ENCODE measurements at places on chromosomes 6 and 20.
A peak's percentile ranks its signal among the peaks of the same experiment; 100 is the strongest.

GRCh38 chr6:31356216-31356945 lies 598 bp downstream of the HLA-B start:
- peak; percentile 8 for DNase-seq

DNA sequence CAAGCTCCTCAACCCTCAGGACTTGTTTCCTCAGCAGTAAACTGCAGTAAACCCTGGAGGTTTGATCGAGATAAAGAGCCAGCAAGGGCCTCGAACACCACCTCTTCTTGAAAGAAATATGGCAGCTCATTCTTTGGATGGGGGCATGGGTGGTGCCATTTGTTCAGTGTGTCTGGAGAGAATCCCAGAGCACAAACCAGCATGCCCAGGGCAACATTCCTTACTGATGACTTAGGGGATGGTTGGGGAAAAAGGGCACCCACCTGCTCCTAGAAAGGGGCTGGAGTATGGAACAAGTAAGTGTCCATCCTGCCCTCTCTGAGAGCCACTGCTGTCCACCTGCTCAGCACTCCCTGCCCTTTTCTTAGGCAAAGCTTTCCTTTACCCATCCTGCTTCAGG lies 31.3 kb upstream of the ZFAND3 start:
- DNase-seq: peak; percentile 13

DNA sequence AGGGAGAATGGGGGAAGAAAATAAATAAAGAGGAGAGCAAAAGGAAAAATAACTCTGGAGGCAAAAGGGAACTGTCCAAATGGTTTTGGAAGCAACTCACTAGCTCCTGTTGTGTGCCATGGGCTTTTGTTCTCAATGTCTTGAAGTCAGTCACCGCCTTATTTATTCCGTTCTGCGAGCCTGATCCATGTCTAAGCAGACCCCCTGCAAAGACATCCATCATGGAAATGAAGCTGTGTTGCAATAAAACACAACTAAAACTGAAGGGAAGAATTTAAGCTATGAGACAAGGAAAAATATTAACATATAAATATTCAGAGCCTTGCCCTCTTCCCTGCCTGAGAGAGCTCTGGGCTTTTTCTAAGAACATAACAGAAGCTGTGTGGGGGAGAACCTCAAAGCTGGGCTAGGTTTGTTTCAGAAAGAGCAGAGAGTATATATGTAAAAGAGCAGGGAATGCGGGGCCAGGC lies 373.2 kb upstream of the CNR1 start:
- DNase-seq: no peak

DNA sequence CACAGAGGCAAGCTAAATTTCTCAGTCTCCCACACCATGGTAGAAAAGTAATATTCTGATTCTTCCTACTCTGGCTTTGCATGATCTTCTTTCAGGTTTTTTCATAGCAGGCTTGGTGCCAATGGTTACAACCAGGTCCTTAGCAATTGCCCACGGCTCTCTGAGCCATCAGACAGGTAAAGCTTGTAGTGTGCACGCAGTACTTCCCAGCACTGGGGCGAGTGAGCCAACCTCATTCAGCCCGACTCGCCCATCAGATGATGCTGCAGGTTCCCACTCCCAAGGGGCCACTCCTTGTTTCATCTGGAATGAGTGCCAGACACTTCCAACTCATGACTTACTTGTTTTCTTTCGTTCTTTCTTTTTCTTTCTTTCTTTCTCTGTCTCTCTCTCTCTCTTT lies 78.3 kb downstream of the PERP start:
- DNase-seq: peak; percentile 85

GRCh38 chr20:53250456-53250855 lies 278.3 kb downstream of the TSHZ2 start:
- DNase-seq: no peak

DNA sequence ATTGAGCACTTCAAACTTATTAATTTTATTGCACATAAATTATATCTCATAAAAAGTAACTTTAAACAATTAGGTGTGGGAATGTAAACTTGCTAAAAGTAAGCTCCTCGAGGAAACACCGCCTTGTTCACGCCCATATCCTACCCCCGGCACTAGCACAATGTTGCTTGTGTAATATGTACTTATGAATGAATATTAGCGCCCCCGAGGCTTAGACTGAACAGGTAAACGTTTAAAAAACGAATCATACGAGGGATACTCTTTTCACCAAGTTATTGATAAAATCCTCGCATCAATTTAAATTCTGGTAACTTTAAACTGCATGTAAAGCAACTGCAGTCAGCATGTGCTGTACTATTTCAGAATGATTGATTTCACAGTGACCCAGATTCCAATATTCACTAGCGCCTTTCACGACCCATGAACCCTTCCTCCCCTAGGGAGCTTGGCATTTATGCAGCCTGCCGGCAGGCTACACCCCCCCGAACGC lies 637 bp downstream of the TFB1M start:
- DNase-seq: peak; percentile 34

DNA sequence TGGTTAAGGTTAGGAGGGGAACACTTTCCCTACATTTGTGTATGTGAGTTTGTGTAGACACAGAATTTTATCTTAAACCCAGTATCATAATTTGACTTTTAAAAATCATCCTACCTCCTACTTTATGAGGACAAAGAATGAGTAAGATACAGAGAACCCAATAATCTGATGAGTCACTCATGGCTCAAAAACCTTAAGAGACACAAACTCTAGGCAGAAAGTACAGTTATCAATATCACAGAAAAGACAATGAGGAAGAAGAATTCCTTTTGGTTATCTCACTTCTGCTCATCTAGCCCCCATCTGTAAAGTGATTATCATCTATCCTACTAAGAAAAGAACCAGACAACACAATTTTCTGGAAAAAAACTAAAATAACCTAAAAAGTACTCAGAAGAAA lies 87.7 kb downstream of the EPB41L2 start:
- DNase-seq: no peak

DNA sequence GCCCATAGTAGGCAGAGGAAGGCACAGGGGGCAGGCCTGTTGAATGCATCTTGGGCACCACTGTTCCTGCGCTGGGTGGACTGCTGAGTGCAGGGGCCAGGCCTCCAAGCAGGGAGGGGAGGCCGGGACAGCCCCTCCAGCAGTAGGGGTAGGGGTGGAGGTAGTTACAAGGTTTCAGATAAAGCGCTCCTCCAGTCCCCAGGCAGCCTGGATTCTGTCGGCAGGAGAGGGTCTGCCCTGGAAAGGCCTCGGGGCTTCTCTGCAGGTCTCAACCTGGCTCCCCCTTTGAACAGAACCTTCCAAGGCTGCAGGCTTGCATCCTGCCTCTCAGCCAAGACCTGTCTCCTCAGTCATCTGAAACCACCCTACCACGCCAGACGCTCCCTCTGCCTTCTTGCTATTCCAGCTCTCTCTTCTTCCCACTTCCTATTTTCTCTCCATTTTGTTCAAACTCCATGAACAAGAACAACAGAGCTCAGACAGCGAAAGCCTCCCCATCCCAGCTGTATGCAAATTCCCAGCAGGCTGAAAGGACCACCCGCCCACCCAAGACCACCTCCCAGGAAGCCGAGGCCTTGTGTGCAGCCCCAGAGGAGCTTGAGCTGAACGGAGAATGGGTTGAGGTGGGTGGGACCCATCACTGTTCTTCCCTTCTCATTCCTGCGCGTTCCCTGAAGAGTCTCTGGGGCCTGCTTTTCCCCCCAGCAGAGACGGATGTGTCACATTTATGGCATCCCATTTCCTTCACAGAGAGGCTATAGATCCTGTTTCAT lies 1.4 kb downstream of the MLN start:
- DNase-seq: no peak

DNA sequence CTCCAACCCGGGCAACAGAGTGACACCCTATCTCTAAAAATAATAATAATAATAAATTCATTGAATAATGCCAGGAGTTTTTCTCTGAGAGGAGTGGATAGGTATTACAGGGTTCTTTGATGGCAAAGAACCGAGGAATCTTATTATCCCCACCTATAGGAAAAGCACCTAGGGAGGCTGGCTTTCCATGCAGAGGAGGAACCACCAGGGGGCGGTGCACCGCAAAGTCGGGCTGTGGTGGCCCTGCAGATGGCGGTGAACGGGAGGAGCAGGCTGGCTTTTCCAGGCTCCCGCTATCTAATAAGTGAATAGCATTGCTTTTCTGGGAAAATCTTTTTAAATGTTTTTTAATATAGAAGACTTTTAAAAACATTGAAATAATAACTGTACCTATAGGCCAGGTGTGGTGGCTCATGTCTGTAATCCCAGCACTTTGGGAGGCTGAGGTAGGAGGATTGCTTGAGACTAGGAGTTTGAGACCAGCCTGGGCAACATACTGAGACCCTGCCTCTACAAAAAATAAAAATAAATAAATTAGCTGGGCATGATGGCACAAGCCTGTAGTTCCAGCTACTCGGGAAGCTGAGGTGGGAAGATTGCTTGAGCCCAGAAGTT lies 864.2 kb downstream of the KIF16B start:
- DNase-seq: peak; percentile 42

GRCh38 chr6:43807228-43808061 lies 37.4 kb downstream of the VEGFA start:
- DNase-seq: no peak

Data from MCF 10A (cell line).